ENCODE measurements at places on chromosomes 7 and 10.

DNA sequence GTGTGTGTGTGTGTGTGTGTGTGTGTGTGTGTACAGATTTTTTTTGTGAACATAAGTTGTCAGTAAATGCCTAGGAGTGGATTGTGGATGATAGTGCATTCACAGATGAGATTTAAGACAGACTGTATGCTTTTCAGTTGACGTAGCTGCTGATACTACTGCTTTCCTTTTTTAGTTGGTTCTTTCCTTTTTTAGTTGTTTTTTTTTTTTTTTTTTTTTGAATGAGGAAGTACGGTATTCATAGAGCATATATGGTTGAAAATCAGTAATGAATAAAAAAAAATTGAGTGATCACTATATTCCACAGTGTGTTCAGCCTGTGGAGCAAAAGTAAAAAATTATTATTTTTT is 80.5 kb downstream of the RBM33 start:
- DNase-seq = no peak

- DNase-seq = no peak
Measured at GRCh38 chr10:44906486-44906885, 4.7 kb upstream of the TMEM72 start.

GRCh38 chr7:106053109-106053508 is 59.0 kb downstream of the SYPL1 start:
- DNase-seq = no peak

- DNase-seq = no peak
Measured at GRCh38 chr7:115676080-115676479, 354.5 kb downstream of the TFEC start.

GRCh38 chr10:1293157-1293556 is 237.0 kb downstream of the WDR37 start:
- no peak for DNase-seq

- no peak for DNase-seq
Measured at GRCh38 chr7:156725073-156725472, 84.5 kb downstream of the RNF32 start.

Measured in CD4-positive, alpha-beta T cell treated with Interleukin-6 at 100 ng/mL for 8 hours (primary cell).